T-helper 1 cell (primary cell): ENCODE measurements at places on chromosomes 2 and 18.

- DNase-seq, result no peak
Measured at GRCh38 chr2:73282924-73283544, 1.2 kb downstream of the FBXO41 start.

- no peak for DNase-seq
Measured at GRCh38 chr2:98478907-98479306, 34.2 kb downstream of the INPP4A start.

- no peak for DNase-seq
Measured at GRCh38 chr2:223585666-223586065, 16.5 kb downstream of the SCG2 start.

DNA sequence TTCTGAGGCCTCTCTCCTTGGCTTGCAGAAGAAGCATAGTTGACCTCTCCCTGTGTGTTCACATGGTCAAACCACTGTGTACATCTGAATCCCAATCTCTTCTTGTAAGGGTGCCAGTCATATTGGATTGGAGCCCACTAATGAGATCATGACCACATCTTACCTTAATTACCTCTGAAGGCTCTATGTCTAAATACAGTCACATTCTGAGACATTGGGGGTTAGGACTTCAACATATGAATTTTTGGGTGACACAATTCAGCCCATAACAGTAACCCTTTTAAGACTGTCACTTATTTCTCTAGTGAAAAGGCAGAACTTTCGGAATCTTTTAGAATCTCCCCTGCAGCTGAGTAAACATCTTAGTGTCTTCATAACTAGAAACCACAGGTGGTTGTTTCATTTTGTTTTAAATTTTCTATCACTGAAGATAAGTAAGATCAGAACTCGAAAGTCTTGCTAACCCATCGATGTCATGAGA, 33.3 kb downstream of the BMP10 start:
- no peak for DNase-seq

DNA sequence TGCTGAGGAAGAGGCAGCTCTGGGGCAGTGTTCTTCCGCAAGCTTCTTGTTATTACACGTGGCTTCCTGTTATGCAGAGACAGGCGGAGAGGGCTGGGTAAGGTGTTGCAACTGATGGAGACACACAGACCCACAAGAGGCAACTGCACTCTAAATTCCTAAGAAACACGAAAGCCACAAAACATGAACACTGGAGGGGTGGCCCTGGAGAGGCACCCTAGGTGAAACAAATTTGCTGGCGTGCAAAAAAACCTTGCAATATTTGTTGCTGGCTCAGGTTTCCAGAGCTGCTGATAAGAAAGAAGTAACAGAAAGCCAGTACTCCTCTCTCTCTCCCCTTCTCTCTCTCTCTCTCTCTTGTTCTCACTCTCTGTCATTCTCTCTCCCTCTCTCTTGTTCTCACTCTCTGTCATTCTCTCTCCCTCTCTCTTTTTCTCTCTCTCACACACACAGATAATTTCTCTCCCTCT, 31.8 kb downstream of the ARHGAP25 start:
- DNase-seq, result peak; percentile 93

DNA sequence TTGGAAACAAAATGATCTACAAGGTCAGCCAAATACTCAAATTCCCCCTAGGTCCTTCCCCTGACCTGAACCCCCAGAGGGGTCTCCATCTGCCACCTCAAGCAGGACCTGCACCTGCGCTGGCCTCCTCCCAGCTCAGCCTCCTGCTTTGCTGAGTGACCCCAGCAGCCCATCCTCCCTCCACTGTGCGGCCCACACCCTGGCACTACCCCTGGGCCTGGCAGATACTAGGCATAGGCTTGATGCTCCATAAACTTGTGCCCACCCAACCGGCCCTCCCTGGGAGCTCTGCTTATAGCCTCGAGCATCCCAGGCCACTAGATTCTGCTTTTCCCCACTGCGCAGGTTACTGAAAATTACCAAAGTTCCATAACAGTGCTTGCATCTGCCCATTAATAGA, 156.2 kb downstream of the HDAC4 start:
- no peak for DNase-seq

GRCh38 chr2:42513252-42513918, 19.6 kb upstream of the KCNG3 start:
- DNase-seq, result peak; percentile 12

GRCh38 chr18:10086458-10087210, 172.8 kb downstream of the VAPA start:
- no peak for DNase-seq

GRCh38 chr2:203814661-203815540, 52.7 kb upstream of the CTLA4 start:
- peak; percentile 18 for DNase-seq

GRCh38 chr2:176582176-176582575, 312.9 kb downstream of the MTX2 start:
- no peak for DNase-seq

GRCh38 chr18:34767601-34768027, 57.5 kb downstream of the DTNA start:
- no peak for DNase-seq

GRCh38 chr2:96320728-96321622, 4.1 kb upstream of the ITPRIPL1 start:
- DNase-seq, result no peak
